ENCODE measurements at places on chromosomes 5 and 9.

DNA sequence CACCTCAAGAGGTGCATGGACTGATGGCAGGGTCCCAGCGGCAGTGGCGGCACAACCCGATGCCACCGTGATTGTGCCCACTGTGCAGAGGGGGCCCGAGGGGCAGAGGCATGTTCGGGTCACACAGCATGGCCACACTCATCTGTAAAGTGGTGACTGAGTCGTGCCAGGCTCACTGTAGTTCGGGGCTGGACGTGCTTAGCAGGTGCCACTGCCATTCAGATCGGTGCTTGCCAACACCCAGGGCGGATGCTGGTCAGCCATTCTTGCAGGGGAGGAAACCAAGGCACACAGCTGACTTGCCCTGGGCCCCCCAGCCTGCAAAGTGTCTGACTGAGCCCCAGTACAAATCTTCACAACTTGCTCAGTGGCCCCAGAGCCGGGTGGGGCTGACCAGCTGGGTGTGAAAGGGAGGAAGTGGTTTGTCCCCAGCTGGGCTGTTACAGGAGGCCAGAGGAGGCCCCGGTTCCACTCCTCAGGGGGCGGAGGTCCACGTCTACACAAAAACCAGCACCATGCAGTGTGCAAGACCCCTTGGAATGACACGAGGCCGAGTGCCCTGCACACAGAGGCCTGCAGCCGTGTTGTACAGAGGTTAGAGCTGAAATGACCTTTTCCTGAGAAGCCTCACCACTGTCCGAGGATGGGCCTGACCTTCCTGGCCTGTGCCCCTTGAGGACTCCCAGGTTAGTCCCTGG is 17.9 kb downstream of the FGD3 start:
- DNase-seq: peak; percentile 67

DNA sequence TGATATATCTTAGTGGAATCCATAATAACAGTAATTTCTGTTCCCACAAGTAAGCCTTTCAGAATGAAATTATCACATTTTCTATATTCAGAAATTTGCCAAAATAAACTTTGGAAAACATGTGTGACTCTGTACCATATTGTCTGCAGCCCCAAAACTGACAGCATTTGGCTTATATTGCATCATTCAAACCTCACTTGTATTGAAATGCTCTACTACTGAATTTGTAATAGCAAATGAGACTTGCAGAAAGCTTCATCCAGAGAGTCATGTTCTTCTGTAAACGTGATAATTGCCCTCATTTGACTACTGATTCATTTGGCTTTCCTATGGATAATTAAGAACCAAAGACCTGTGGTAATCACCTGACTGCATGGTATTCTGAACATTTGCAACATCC is 1249.5 kb upstream of the CDH18 start:
- DNase-seq: no peak

DNA sequence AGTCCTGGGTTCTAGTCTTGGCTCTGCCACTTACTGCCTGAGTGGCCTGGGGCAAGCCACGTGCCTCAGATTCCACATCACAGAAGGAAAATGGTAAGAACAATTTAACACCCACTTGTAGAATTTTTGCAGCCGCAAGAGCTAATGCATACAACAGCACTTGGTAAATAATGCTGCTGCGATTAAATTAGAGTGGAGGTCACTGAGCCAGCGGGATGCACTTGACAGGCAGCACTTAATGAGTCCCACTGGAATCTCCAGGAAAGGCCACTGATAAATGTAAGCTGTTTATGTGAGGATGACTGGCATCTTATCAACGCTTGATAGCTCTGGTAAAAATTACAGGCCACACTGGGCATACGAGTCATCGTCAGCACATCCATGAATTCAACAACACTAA is 59.4 kb upstream of the UBTD2 start:
- DNase-seq: peak; percentile 7

DNA sequence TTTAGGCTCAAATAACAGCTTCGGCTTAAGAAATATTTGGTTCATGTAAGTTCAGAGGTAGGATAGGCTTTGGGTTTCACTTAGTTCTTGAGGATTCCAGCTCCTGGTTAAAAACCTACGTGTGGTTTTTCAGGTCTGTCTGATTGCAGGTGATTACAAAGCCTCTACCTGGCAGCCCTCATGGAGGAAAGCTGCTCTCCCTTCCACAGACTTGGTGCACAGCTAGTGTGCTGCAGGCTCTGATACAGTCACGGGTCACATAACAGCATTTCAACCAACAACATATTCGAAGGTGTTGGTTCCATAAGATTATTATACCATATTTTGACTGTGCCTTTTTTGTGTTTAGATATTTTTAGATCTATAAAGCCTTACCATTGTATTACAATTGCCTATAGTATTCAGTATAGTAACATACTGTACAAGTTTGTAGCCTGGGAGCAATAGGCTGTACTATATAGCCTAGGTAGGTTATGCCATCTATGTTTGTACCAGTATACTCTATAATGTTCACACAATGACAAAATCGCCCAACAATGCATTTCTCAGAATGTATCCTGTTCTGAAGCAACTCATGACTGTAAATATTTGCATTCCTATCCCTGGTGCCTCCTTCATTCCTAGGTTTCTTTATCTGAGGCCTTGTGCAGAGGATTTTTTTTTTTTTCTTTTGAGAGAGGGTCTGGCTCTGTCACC is 8.0 kb upstream of the DCP2 start:
- no peak for DNase-seq

GRCh38 chr9:133306242-133307204 is 29.5 kb downstream of the SURF6 start:
- DNase-seq: no peak

- DNase-seq: no peak
These were observed 194.8 kb downstream of the SPOCK1 start for GRCh38 chr5:137304226-137304874.

DNA sequence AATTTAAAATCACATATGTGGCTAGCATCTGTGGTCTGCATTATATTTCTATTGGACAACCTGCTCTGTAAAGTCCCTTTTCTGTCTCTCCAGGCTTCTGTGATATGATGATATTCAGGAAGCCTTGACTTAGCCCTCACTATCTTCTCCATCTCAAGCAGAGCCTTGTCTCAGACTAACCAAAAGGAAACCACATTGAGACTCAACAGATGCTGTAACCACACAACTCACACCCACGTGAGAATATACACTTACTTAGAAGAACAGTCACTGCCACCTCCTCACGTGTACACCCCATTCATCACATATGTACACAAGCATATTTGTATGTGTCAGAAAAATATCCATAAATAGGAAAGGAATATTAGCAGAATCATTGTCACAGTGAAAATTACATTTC is 33.6 kb downstream of the HTR4 start:
- no peak for DNase-seq

GRCh38 chr5:169647566-169647965 is 10.5 kb downstream of the DOCK2 start:
- no peak for DNase-seq

DNA sequence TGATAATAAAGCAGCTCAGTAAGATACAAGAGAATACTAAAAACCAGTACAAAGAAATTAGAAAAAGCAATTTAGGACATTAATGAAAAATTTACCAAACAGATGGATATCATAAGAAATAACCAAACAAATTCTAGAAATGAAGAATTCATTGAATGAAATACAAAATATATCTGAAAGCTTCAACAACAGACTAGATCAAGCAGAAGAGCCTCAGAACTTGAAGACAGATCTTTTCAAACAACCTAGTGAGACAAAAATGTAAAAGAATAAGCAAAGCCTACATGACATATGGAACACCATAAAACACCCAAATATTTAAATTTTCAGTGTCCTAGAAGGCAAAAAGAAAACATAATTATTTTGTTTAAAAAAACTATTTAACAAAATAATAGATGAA is 66.9 kb downstream of the SKIC3 start:
- DNase-seq: no peak

GRCh38 chr5:10825897-10826644 is 65.0 kb upstream of the DAP start:
- no peak for DNase-seq

GRCh38 chr5:78544561-78545201 is 103.9 kb downstream of the LHFPL2 start:
- no peak for DNase-seq

DNA sequence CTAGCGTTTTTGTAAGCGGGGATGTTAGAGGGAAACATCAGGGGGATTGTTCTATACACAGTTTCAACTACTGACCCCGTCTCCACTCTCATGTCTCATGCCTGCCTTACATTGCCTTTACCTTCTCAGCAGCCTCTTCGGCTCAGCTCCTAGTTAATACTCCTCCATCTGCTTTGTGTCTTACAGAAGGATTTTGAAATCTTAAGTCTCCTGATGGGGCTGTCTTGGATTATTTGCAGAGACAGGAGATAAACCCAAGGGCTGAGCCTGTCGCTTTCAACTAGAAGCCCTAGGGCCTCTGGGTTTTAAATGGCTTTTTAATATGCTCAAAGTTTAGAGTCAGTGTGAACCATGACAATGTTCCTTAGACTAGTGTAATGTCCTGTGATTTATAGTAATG is 161.5 kb downstream of the CARTPT start:
- no peak for DNase-seq

GRCh38 chr5:180160215-180160614 is 48.8 kb downstream of the RASGEF1C start:
- no peak for DNase-seq

DNA sequence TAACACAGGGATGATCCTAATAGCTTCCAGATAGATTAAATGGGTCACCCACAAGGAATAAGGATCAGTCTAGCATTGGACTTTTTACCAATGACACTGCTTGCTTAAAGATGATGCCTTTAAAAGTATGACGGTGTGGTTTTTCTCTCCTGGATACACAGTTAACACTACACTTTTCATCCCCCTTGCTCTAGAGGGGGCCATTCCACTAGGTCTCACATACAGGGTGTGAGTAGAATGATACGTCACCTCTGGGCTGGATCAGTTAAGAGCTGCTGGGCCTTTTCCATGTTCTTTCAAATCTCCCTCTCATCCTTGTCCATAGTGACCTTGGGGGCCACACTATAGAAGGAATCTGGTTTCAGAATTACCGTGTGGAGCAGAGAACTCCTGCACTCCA is 140.6 kb downstream of the FSTL4 start:
- no peak for DNase-seq

DNA sequence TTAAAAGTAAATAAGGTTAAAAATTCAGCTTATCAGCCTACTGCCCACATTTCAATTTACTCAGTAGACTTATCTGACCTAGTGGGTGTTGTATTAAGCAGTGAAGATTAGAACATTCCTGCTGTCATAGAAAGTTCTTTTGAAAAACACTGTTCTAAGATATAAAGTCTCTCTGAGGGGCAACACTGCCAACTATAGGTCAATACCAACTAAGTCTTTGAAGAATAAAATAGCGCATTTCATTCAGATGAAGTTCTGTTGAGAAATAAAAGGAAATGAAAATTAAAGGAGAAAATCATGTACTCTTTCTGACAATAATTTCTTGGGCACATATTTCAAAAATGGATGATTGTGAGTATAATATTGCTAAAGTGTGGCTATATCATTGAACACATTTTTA is 86.8 kb downstream of the PTPRD start:
- no peak for DNase-seq

DNA sequence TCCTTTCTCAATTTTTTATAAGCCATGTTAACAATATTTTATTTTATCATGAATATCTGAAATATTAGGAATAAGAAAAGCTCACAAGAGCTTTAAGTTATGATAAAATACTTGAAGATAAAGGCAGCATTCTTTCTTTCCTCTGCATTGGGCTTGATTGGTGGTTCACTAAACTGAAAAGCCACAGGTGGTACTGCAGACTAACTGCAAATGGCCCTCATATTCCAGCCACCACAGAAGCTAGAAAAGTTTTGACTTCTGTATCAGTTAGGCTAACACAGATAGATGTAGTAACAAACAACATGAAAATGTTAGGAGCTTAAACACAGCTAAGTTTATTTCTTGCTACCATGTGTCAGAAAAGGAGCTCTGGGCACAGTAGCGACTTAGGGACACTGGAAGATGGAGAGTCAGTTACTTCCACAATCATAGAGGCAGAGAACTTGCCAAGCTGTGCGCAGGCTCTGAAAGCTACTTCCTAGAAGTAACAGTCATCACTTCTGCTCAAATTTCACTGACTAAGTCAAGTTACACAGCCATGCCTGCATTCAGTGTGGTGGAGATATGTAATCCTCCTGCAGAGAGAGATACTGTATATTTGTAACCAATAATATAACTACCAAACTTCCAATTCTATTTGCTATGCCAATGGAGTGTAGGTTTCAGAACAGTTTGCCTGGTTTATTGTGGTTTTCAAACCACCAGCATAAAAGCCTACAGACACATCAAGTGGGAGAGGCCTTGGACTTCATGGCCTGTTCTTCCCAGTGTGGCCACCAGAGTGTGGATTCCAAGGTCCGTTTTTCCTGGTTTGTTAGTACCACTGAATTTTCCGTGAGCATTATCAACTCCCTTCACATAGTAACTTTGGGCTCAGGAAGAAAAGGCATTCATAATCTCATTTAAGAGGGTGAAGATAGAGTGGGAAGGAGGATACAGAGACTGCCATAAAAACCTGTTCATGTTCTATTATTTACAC is 268.3 kb downstream of the PJA2 start:
- peak; percentile 46 for DNase-seq

DNA sequence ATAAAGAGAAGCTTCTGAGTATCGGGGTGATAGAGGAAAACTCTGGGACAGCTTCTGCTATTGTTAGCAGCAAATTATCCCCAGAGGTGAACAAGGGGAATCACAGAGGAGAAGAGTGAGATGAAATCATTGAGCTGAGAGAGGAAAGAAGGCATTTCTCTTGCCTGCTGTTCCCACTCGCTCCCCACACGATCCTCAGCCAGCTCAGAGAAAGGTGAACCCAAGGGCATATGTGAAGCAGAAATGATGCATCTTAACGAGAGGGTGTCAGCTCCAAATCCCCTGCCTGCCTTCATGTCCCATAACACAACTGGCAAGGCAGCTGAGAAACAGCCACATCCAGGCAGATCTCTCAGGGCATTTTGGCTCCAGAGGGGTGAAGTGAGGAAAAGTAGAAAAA is 111.6 kb downstream of the BRINP1 start:
- no peak for DNase-seq

- DNase-seq: no peak
These were observed 3.2 kb downstream of the OTP start for GRCh38 chr5:77635067-77635916.

DNA sequence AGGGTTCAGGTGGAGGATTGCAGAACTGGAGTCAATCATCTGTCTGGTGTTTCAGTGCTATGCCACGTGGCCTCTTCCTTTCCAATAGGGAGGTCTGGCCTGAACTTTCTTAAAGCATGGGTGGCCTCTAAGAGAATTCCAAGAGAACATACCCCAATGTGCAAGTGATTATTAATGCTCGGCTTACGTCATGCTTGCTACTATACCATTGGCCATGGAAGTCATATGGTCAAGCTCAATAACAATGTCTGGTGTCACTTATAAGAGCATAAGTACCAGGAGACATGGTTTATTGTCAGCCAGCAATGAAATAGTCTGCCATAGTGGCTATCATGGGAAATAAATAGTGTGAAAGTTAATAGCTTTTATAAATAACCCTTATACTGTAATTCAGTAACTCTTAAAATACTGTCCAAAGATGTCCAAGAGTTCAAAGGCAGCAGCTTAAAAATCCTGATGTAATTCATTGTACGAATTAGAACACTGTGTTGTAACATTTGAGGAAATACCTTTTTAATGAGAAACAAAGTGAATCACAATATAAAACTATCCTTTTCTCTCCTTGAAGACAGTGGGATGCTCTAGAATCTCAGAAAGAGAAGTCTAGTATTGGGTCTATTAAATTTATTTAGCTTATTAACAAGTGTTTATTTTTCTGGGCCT is 355.4 kb upstream of the PRR16 start:
- no peak for DNase-seq
